ENCODE measurements at places on chromosomes 6 and 20.

GRCh38 chr20:38961530-38962043 lies 557 bp upstream of the DHX35 start:
- DNase-seq: no peak

DNA sequence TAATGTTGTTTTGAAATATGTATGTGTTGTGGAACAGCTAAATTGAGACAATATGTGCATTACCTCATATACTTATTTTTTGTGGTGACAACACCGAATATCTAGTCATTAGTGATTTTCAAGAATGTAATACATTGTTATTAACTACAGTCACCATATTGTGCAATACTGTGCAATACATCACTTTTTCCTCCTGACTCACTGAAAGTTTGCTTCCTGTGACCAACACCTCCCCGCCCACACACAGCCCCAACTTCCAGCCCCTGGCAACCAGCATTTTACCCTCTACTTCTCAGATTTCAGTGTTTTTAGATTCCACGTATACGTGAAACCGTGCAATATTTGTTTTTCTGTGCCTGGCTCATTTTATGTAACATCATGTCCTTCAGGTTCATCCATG lies 627.9 kb downstream of the PRKN start:
- no peak for DNase-seq

DNA sequence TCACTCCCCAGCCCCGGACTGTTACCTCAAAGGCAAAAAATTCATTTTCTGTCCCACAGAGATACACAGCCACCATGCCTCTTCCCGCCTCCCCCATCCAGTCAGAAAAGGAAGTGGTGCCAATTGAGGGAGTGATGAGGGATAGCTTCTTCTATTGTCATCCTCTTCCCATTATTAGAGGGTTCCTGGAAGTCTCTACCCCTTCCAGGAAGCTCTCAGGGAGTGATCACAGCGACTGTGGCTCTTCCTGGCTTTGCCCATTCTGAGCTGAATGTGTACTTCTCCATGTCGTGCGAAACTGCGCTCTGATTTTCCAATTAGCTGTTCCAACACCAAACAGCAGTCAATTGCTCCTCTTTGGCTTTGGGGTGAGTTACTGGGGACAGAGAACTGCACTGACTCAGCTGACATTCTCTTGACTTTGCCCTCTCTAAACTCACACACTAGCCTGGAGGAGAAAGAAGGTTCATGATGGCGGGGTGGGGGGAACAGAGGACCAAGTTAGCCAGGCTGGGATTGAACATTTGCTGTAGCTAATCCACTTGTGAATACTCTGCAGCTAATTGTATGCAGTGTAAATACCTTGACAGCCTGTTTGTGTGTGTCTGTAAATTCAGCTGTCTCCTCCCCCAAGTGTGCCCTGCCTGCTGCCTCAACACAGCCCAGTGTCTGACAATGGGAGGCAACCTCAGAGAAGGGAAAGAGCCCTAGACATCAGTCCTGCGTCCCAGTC lies 2.4 kb upstream of the MDGA1 start:
- no peak for DNase-seq

DNA sequence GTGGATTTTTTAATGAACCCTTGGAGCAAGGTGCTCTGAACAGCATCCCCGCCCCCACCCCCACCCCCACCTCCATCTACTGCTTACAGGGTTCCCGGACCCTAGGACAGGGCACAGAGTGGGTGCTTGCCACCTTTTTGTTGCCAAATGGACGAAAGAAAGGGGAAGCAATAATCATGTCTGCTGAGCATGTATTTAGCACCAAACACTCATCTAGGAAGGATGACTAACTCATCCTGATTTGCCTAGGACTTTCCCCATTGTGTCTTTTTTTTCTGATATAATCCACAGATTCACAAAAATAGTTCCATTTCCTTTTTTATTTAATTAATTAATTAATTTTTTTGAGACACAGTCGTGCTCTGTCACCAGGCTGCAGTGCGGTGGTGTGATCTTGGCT lies 1.2 kb upstream of the PLTP start:
- no peak for DNase-seq

DNA sequence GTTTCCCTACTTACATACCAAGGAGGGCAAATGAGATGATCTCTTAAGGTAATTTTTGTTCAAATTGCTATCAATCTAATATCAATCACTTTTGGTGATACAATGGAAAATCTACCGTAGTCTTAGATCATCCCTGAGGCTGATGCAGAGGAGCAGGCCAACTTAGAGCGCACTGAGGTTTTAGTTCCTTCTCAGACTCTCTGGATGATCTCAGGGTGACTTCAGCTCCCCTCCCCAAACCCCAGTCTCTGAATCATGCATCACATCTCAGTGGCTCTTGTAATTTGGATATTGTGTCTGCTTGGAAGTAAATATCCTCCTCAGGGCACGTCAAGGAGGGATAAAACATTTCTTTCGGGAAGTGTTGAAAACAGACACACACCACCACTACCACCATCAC lies 5.9 kb downstream of the TUBB2B start:
- no peak for DNase-seq

DNA sequence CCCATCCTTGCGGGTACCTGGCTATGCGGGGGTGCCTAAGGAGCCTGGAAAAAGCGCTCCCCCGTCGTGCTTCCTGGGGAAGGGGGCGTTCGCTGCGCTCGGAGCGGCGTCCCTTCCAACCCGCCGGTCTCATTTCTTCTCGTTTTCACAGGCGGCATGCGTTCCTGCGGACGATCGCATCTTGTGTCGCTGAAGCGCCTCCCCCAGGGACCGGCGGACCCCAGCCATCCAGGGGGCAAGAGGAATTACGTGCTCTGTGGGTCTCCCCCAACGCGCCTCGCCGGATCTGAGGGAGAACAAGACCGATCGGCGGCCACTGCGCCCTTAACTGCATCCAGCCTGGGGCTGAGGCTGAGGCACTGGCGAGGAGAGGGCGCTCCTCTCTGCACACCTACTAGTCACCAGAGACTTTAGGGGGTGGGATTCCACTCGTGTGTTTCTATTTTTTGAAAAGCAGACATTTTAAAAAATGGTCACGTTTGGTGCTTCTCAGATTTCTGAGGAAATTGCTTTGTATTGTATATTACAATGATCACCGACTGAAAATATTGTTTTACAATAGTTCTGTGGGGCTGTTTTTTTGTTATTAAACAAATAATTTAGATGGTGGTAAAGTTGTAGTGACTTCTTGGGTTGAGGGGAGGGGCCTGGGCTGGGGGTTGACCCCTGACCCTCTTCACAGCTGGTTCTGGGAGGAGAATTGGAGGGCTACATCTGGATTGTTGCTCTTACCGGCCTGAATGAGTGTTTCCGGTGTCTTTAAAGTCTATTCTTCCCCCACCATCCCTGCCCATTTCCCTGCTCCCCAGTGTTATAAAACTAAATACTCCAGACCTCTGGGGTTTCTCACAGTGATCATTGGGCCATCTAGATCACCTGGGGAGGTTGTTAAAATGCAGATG lies 1.1 kb downstream of the ID1 start:
- no peak for DNase-seq

DNA sequence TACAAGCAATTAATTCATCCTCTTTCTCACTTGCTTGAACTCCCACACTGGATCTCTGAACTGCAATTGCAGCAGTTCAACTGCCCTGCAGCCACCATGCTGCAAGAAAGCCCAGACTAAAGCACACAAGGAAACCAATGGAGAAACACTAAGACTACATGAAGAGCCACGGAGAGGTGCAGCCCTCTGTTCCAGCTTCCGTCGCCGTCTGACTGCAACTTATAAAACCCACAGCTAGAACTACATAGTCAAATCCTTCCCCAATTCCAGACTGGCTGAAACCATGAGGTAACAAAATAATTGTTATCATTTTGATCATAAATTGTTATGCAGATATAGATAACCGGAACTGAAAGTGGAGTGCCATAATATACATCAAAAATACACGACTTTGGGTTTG lies 21.1 kb upstream of the THEMIS start:
- no peak for DNase-seq

DNA sequence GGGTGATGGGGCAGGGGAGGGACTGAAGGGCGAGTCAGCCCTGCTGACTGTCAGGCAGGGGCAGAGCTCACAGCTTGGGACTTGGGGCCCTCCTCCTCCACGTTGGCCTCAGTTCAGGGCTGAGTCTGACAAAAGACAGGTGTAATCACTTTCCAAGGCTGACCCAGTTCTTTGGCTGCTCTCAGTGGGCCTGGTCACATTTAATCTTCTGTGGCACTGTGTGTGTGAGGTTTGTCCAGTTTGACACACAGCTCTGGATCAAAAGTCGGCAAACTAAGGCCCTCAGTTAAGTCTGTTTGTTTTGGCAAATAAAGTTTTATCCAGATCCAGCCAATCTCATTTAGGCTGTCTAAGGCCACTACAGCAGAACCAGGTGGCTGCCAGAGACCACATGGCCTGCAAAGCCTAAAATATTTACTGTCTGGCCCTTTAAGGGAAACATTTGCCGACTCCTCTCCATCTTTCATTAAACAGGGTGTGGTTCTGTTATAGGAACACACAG lies 5.1 kb upstream of the MAP1LC3A start:
- DNase-seq: no peak

GRCh38 chr6:156899532-156900135 lies 122.5 kb downstream of the ARID1B start:
- no peak for DNase-seq

- no peak for DNase-seq
Measured at GRCh38 chr6:169263374-169263773, 9.7 kb upstream of the THBS2 start.

DNA sequence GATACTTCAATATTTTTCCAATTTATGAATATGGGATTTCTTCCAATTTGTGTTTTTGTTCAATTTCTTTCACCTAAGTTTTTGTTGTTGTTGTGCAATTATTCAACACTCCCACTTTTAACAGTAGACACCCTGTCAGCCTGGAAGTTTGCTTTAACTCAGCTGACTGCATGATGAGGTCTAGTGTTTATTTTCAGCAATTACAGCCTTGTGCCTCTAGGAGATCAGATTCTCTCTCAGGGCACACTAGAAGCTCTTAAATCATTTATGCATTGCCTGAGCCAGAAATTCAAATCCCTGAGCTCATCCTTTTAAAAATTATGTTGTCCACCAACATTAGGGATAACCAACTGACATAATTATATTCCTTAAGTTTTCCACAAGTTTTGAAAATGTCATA lies 85.7 kb downstream of the MRAP2 start:
- DNase-seq: no peak

DNA sequence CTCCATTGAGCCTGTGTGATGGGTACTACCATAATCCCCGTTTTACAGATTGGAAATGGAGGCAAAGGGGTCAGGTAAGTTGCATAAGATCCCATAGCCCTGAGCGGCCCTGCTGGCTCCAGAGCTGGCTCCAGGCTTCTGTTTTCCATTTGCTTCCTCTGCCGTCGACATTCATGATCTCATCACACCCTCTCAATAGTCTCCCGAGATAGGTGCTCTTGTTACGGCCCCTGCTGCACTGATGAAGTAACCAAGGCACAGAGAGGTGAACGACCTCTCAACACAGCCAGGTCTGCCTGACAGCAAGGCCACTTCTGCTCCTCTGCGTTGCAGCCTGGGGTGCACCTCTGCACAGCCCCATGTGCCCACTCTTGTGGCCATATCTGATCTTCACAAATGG lies 16.9 kb downstream of the CDH22 start:
- no peak for DNase-seq

GRCh38 chr6:151721146-151721545 lies 86.3 kb upstream of the ESR1 start:
- DNase-seq: no peak

DNA sequence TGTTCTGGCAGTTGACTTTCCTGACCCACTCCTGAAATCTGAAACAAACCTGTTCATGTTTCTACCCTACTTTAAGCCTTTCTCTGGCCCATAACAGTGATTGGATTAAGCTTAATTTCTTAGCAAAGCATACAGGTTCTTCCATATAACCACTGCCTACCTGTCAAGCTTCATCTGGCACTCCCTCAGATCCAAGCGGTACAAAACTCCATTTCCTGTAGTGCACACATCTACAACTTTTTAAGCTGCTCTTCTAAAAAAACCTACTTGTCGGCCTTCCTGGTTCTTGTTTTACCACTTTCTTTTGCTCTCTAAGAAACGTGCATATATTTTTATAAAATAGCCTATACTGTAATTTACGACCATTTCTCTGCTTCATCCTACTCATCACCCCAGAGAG lies 916 bp upstream of the PPP1R11 start:
- no peak for DNase-seq

- no peak for DNase-seq
Measured at GRCh38 chr6:7234547-7234946, 78.5 kb downstream of the SSR1 start.

DNA sequence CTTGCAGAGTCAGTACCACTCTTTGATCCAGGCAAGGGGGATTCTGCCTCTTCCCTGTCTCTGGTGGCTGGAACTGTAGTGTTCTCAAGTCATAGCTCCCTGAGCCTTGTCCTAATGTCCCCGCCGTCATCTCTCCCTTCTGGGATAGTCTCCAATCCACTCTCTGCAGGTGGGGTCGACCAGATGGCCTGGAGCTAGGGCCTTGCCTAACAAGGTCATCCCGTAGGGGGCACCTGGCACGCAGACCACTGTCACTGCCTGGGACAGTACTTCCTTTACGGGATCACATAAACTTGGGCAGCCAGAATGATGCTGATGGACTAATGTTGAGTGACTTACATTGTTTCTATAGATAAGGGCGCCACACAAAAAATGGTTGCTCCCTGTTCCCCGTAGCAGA lies 118.9 kb upstream of the SLC22A23 start:
- DNase-seq: no peak

- DNase-seq: no peak
Measured at GRCh38 chr20:63167918-63168520, 47.9 kb downstream of the YTHDF1 start.

DNA sequence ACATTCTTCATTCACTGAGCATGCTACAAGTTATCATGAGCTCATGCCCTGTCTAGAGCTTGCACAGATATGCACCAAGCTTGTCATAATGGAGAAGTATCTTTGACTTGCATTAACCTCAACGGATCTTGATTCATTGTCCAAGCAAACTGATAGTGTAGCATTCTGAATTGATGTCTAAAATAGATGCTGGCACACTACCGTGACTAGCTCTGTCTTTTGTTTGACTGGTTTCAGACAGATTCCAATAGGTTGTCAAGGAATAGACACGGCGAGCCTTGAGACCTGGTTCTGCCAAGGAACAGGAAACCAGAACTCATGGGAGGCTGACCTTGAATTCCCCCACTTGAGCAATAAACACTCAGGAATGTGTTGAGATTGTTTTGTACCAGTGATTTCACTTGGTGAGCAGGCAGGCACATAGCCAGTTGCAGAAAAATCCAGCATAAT lies 1153.1 kb upstream of the GJE1 start:
- no peak for DNase-seq

GRCh38 chr6:7201732-7202541 lies 94.2 kb downstream of the RREB1 start:
- DNase-seq: no peak

DNA sequence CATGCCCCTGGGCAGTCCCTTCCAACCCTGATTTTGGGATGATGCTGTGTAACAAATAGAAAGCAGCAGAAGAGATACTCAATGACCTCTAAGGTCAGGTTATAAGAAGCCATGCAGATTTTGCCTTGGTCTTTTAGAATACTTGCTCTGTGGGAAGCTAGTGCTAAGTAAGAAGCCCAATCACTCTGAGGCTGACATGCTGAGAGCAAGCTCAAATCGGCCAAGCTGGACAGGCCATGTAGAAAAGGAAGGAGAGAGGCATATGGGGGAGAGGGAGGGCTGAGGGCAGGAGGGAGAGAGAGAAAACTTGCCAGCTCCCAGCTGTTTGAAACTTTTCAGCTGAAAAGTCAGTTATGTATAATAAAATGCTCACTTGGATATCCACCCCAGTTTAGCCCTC lies 1021.6 kb upstream of the MAP3K7 start:
- no peak for DNase-seq
